Right kidney (tissue), 9 donors: ENCODE measurements at places on chromosomes 11 and 22.

GRCh38 chr11:106493751-106494150 lies 416.3 kb downstream of the AASDHPPT start:
- DNase-seq: no peak

- no peak for DNase-seq
Observed at GRCh38 chr11:14335712-14336111, 23.3 kb downstream of the RRAS2 start.

GRCh38 chr11:1308743-1309497 lies 512 bp downstream of the TOLLIP start:
- no peak for DNase-seq

GRCh38 chr11:94868468-94868867 lies 100.3 kb downstream of the AMOTL1 start:
- DNase-seq: no peak
